ENCODE measurements at places on chromosomes 4 and X.

DNA sequence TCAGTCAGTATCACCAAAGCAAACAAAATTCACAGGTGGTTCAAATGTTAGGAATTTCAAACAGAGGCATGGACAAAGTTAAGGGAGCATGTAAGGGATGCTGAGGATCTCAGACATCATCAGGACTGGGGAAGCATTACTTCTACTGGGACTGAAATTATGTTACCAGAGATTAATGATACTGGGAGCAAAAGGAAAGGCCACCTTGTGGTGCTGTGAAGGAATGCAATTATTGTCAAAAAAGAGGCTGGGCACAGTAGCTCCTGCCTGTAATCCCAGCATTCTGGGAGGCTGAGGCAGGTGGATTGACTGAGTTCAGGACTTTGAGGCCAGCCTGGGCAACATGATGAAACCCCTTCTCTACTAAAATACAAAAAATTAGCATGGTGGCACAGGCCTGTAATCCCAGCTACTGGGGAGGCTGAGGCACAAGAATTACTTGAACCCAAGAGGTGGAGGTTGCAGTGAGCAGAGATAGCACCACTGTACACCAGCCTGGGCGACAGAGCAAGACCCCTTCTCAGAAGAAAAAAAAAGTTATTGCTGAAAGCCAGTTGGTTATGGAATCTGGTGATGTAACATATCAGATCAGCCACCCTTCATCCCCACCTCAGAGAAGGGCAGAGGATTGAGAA lies 954.3 kb downstream of the PCDH7 start:
- peak; percentile 16 for DNase-seq

- no peak for DNase-seq
Observed at GRCh38 chr4:20623939-20624338, 76.3 kb upstream of the PACRGL start.

DNA sequence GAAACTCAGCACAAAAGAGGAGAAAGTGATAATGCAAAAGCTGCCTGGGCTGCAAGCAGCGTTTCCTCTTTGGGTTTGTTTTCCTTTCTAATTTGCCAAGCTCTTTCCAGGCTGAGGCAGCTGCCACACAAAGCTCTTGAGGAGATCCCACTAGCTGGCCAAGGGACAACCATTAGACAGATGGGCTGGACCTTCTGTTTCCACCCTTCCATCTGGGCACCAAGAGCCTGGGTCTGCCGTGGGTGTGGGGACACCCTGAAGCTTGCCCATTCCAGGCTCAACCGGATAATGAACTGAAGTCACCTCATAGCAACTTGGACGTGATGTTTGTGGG lies 194.6 kb upstream of the C1QTNF7 start:
- DNase-seq: no peak

DNA sequence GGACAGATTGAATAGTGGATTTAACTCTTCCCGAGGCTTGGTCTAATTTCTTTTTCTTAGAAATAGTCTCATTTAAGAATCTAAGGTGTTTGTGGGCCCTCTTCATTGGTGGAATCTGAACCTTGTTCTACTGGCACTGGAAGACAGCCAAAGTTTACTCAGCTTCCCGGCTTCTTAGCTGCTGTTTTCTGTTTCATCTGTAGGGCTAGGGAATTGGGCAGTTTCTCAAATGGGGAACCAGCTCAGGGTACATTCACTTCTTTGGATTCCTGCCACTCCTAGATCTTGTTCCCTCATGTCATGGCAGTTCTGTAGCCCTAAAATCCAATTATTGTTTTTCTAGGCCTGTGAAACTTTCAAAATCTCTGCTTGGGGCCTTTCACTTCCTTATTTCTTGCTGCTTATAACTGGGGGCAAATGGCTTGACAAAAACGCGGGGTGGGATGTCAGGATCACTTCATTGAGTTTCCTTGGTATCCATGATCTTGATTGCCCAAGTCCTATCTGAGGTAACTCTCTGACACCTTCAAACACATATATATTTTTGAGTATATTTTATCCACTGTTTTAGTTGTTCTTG lies 985.0 kb downstream of the C4orf33 start:
- DNase-seq: no peak

GRCh38 chr4:138338840-138339239 lies 96.7 kb upstream of the SLC7A11 start:
- no peak for DNase-seq

GRCh38 chr4:139129206-139129605 lies 47.8 kb downstream of the ELF2 start:
- DNase-seq: no peak

DNA sequence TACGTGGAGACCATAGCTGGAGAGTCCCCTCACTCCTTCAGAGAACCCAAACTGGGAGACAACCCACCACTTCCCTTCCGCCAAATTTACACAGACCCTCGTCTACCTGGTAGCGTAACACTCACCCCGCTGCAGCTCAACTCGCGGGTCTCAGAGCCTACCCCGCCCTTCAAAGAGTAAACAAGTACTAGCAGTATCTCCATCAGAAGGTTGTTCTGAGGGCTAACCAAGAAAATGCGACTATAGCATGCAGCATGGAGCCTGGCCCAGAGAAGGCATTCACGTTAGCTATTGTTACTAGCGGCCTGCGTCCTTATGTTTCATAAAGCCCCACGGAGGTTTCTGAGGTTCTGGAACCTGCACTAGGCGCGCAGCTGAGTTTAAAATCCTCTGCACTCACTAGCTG lies 531 bp upstream of the MANBA start:
- no peak for DNase-seq

DNA sequence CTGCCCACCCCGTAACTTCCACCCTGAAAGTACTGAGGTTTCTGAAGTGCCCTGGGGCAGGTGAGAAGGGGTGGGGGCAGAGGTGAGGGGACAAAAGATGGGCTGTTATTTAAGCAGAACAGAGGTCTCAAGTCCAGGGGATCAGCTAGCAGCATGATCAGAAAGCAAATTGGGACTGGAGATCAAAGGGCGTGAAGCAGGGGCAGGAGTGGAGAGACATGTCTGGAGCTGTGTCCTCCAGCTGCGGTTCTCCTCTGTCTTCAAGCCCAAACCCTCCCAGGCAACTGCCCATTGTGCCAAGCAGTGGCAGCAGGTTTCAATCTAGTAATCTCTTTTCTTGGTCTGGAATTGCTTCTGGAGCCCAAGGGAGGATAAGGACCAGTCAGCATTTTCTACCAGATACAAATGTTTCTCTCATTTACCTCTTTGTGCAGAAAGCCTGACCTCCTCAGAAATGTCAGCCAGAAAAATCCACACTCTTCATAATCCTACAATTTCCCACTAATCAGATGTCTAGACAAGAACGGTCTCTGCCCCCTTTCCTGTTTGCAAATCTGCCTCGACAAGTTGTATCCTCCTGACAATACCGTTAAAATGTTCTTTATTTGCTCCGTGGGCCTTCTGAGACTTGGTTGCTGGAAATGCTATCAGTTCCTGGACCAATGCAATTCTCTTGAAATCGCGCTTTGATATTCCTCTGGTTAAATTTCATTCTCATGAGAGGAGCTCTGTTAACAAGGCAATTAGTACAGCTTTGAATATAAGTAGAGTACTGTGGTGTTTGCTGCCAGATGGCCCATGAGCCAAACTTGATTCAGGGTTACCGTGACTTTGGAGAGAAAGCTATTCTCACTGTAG lies 23.2 kb upstream of the RASL11B start:
- no peak for DNase-seq

DNA sequence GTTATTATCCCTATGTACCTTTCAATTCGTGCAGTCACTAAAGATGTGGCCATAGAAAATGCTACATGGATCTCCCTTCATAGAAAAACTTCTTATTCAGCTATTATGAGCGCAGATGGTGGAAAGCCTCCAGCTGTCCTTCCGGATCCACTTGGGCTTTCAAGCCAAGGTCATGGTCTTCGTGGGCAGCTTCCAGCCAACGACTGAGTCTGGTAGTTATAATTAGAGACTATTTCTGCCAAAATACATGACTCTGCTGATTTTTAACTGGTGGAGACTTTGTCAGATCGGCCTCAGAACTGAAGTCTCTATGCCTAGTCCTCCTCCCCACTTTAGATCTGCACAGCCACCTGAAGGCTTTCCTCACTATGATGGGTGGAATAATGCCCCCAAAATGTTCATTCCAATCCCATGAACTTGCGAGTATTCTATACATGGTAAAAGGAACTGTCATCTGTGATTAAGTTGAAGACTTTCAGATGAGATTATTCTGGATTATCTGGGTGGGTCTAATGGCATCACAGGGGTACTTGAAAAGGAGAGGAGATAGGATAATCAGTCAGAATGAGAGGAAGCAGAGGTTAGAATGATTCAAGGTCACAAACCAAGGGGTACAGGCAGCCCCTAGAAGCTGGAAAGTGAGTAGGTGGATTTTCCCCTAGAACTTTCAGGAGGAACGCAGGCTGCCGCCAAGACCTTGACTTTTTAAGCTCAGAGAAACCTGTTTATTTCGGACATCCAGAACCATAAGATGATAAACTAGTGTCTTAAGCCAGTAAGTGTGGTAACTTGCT lies 171.1 kb upstream of the CXCL13 start:
- DNase-seq: no peak

DNA sequence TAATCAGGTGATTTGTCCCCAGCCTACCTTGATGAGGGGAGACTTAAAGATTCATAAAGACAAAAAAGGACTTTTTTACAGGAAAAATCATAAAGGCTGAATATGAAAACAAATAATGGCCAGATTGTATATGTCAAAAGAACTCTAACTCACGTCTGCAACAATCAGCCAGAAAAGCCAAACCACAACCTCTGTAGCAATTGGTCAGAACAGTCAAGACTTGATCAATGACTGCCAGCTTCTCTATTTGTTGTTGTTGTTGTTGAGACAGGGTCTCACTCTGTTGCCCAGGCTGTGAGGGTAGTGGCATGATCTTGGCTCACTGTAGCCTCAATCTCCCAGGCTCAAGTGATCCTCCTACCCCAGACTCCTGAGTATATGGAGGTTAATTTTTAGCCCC lies 35.9 kb upstream of the PPA2 start:
- DNase-seq: no peak

Data from RWPE1 (cell line).